ENCODE measurements at places on chromosomes 16 and 17.

DNA sequence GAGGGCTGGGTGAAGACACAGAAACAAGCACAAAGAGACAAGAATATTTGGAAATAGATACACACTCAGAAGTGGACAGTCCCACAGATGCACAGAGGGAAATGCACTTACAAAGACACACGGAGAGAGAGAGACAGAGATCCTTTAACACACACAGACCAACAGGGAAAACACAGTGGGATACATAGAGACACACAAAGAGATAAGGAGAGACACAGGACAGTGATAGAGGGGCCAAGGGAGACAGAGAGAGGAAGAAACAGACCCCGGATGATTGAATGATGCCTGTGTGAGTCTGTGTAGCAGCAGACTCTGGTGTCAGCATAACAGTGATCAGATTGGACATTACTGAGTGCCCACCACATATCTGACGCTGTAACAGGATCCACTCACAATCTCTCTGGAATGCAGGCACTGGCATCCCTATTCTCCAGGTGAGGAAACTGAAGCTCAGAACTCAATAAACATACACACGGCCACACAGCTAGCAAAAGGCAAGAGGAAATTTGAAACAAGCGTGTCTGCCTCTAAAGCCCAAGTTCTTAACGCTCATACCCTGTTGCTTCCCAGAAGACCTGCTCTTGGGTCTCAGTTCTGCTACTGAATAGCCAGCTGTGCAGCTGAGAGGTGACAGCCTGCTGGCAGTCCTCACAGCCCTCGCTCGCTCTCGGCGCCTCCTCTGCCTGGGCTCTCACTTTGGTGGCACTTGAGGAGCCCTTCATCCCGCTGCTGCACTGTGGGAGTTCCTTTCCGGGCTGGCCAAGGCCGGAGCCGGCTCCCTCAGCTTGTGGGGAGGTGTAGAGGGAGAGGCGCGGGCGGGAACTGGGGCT, 186.3 kb upstream of the NLRP1 start:
- no peak for DNase-seq

- no peak for DNase-seq
Observed at GRCh38 chr16:12063004-12063395, 86.5 kb downstream of the SNX29 start.

- DNase-seq: no peak
Observed at GRCh38 chr16:53632526-53632925, 71.1 kb downstream of the RPGRIP1L start.

GRCh38 chr17:67420994-67421393, 43.9 kb downstream of the PITPNC1 start:
- DNase-seq: no peak

GRCh38 chr17:429589-429988, 77.0 kb upstream of the RPH3AL start:
- DNase-seq: no peak

GRCh38 chr17:77444628-77444983, 303.8 kb downstream of the SEC14L1 start:
- no peak for DNase-seq

GRCh38 chr16:61233713-61234112, 802.5 kb downstream of the CDH8 start:
- no peak for DNase-seq

DNA sequence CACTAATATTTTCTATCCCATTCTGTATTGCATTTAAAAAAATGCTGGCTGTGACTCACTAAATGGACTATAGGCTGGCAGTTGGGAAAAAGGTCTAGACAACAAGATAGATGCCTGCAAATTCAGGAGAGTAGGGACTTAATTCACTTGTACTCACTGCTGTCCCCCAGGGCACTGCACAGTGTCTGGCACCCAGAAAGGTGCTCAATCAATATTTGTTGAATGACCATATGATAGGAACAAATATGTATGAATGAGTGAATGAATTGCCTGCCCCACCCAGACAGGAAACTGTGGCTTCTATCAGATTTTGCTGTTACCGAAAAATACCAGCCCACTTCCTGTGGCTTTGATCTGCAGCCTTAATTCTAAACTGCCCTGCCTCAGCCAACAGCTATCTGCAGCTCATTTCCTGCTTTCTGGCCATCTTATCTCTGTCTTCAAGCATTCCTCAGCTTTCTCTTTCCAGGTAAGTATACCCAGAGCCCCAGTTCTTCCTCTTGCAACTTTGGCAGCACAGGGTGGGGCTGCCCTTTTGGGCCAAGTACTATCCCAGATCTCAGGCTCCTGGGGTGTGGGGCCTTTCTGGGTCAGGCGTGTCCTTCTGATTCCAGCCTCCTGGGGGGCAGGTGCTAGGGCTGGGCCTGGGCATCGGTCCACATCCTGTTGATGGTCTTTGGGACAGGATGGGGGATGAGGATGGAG, 15.3 kb upstream of the TNS4 start:
- DNase-seq: peak; percentile 53

- DNase-seq: no peak
Observed at GRCh38 chr17:64964796-64965195, 45.5 kb upstream of the LRRC37A3 start.

GRCh38 chr17:64153565-64154312, 23.8 kb upstream of the ERN1 start:
- DNase-seq: no peak

DNA sequence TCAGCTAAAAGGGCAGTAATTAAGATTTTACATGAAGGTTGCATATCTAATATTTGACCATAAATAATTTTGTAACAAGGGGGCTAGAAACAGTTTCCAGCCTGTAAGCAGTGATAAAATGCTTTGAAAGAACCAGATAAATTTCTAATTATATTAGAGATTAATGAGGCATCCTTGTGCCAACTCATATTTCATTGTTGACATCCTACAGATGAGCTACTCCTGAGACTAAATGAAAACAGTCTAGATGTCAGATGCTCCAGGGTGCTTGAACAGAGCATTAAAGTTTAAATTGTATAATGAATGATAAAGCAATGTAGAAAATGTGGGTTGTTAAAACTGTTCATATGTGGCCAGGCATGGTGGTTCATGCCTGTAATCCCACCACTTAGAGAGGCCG, 23.3 kb downstream of the IQCK start:
- DNase-seq: no peak

All from stimulated activated CD4-positive, alpha-beta T cell treated with anti-CD3 and anti-CD28 coated beads, Interleukin-2, amount 100 ng/mL, for 48 hours (primary cell).